KG1 (cell line): ENCODE measurements at places on chromosomes 7 and 10.

- DNase-seq: no peak
Observed at GRCh38 chr7:77439572-77439971, 23.4 kb upstream of the GSAP start.

DNA sequence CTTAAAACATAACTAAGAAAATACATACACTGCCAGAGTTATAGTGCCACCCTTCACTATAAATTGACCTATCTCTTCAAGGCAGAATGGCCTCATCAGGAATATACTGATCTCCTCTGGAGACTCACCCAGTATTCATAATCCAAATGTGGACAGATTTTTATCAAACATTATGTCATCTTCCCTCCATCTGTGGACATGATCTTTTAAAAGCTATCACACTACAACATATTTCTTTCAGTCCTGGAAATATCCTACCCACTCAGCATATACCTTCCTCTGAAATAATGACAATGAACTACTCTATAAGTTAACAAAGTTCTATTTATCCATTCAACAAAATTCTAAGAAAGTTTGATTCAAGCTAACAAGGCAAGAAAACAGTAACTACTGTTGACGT is 3.2 kb downstream of the ZNF800 start:
- DNase-seq: no peak

- DNase-seq: no peak
Observed at GRCh38 chr7:96739609-96740008, 30.0 kb upstream of the SEM1 start.

DNA sequence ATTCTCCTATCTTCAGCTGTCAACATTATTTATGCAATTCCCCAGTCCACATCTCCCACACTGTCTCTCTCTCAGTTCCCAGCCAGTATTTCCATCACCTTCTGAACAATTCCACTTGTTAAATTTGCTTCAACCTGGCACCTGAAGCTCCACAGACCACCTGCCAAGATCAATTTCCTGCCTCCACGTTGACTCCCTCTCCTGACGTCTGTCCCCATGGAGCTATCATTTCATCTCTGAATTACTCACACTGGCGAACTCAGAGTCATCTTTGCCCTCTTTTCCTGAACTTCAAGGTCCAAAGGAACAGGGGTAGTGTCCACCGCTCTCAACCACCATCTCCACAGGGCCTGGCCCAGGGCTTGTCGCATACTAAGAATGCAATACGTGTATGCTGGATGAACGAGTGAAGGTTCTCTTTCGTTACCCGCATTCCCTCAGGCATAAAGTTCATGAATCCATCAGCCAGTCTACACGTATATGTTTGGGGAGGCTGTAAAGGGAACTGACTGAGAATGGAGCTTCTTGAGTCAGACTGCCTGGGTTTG is 183.3 kb downstream of the JCAD start:
- no peak for DNase-seq

DNA sequence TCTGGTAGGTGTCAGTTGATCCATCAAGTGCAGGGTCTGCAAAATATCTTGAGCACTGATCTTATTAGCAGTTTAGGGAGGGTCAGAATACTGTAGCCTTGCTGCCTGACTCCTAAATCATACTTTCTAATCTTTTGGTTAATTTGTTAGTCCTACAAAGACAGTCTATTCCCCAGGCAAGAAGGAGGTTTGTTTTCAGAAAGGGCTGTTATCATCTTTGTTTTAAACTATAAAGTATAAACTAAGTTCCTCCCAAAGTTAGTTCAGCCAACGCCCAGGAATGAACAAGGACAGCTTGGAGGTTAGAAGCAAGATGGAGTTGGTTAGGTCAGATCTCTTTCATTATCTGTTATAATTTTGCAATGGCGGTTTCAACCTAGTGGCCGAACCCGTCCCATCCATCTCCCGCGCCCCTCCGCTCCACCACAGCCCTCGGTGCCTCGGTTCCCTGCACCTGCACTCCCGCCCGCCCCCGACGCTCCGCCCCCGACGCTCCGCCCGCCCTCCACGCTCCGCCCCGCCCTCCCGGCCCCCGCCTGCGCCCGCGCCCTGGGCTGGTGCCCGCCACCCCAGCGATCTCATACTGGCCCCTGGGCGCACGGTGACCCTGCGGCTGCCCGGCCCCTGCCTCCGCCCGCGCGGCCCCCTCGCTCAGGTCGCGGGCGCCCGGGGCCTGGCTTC is at the start of gene ADCK2:
Gene ADCK2 (plus strand): TSS at position 564 of the 681 bp plus-strand sequence. CDS start 386 bp downstream, outside the sequence.
- no peak for DNase-seq

- no peak for DNase-seq
Observed at GRCh38 chr10:88245974-88246511, 337.1 kb downstream of the RNLS start.

GRCh38 chr7:51134013-51134441 is 182.6 kb downstream of the COBL start:
- no peak for DNase-seq

DNA sequence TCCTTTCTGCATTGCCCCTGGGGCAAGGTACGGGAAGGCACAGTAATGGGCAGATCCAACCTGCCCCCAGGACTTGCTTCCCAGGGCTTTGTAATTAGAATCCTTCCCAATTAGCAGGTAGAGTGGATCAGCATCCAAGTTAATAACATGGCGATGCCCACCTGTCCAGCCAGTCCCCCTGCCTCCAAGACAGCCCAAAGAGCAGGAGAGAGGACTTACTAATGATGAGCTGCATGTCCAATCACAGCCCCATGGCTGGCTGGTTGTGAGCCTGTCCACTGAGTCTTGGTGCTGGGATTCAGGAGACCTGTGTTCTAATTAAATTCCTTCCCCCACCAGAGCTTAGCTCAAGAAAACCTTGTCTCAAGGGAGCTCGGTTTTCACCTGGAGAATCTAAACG is 49.0 kb downstream of the RPS24 start:
- no peak for DNase-seq

DNA sequence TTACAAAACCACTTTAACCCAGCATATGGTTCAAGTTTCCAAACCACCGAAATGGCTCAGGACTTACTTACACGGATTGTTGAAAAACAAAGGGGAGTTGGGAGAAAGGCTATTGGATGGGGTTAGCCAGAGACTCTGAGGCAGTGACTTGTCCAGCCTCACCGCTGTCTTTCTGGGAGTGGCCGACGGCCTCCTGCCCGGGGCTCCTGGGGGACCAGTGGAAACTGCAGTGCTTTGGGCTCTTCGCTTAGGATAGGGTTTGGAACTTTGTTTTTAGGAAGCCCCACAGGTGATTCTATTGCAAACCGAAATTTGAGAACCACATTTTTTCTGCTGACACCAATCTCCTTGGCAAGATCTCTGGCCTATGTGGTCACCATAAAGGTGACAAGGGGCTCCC is 38.1 kb upstream of the R3HCC1L start:
- DNase-seq: no peak

GRCh38 chr7:111380945-111381344 is 181.3 kb downstream of the IMMP2L start:
- no peak for DNase-seq

- DNase-seq: no peak
Observed at GRCh38 chr10:60848680-60849079, 70.4 kb downstream of the CDK1 start.

GRCh38 chr10:84193846-84194423 is 402 bp upstream of the CDHR1 start:
- no peak for DNase-seq

GRCh38 chr7:65731562-65732035 is 141.3 kb upstream of the VKORC1L1 start:
- no peak for DNase-seq

DNA sequence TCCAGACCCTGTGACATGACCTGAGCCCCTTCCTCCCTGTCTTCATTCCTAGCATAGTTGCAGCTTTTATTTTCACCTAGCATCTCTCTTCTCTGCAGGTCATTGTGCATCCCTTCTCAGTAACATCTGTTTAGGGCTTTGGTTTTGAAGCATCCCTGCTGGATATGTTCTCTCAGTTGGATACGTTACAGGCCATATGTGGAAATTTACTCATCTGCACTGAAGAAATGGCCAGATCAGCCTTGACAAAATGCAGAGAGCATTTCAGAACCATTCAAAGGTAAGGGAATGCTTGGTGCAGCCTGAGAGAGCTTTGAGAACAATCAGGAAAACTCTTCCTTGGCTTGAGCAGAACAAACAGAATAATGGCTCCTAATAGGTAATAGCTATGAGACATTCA is 647.0 kb downstream of the KCNMA1 start:
- DNase-seq: no peak

DNA sequence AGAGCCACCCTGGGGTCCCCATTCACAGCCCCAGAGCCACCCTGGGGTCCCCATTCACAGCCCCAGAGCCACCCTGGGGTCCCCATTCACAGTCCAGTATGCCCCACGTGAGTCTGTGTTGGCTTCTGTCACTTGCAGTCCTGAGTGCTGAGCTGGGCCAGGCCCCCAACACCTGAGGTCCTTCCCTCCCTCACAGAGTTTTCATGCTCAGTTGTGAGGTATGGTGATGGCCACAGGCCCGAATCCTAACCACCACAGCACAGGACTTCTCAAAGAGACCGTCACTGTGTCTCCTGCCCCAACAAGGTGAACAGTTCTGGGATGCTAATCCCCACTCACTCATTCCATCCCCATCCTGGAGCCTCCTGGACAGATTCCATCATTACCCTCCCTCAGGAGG is 239.2 kb downstream of the PTPRN2 start:
- DNase-seq: no peak
